T-cell (primary cell): ENCODE measurements at places on chromosomes 4 and X.

- peak; percentile 8 for DNase-seq
These were observed 762 bp downstream of the PIGA start for GRCh38 chrX:15334561-15334960.

GRCh38 chrX:124208660-124209059 lies 123.8 kb upstream of the TEX13D start:
- no peak for DNase-seq

- no peak for DNase-seq
These were observed 136.8 kb downstream of the KLF8 start for GRCh38 chrX:56368962-56369361.

DNA sequence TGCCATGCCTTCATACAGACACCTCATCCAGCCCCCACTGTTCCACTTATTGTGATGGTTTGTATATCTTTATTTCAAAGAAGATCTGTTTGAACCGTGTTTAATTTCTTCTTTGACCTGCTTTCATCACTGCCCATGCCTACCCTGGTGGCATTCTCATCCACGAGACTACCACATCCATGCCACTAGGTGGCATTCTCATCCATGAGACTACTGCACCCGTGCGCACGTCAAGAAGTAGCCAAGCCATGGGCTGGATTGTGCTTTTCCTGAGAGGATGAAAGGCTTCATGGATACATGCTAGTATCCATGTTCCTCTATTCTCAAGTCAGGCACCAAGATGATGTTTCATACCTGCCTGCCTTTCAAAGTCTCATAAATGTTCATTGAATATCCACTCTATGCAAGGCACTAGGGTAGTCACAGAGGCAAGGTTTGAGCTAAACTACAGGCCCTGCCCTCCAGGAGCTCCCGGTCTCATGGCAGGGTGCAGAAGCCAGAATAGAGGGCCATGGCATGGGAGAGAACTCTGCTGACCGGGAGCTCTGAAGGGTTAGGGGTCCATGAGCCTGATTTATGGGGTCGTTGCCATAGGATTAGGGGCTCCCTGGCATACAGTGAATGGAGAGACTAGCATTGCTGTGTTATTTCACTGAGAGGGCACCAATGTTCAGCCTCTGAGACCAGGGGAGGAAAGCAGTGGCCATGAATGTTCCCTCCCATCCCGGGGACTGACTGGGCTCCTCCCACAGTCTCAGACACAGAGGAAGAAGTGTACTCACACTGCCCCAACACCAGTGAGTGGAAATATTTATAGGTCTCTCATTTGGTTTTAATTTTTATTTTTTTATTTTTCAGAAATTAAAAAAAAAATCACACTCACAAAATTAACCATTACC lies 24.8 kb upstream of the EOLA2 start:
- DNase-seq = no peak

DNA sequence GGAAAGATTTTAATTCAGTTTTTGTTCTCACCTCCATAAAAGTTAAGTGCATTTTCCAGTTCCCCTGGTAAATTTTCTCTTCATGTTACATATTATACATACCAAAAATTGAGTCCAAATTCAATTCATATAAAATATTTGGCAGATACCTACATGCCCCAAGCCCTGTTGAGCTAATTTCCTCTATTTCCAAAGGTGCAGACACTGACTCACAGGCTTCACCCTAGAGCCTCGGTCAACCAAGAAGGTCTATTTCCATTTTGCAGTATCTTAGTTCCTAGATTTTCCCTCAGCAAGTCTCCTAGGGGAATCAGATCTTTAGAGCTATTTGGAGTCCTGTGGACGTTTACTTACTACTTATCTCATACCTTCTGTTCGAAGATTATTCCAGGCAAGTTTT lies 174.4 kb downstream of the TSPAN5 start:
- no peak for DNase-seq

- DNase-seq = no peak
These were observed 311.7 kb upstream of the TAPT1 start for GRCh38 chr4:16537926-16538325.

DNA sequence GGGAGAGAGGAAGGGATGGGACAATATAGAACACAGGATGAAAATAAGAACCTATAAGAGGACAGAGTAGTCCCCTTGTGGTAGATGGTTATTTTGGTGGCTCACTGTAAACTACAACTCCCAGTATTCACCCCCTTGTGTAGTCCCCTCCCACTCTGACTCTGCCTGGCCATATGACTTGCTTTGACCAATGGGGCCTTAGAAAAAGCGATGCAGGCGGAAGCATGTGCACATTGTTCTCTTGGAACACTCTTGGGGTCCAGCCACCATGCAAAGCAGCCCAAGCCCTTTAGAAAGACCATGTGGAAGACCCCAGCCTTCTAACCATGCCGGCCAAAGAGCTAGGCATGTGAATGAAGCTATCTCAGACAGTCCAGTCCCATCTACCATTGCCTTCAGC lies 415.0 kb downstream of the BCOR start:
- no peak for DNase-seq

DNA sequence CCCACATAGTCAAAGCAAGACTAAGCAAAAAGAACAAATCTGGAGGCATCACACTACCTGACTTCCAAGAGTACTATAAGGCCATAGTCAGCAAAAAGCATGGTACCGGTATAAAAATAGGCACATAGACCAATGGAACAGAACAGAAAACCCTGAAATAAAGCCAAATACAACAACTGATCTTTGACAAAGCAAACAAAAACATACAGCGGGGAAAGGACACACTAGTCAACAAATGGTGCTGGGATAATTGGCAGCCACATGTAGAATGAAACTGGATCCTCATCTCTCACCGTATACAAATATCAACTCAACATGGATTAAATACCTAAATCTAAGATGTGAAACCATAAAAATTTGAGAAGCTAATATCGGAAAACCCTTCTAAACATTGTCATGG lies 819.3 kb upstream of the FRG1 start:
- DNase-seq = no peak

GRCh38 chr4:127782275-127783025 lies at the start of gene HSPA4L:
Gene HSPA4L (plus strand): TSS chr4:127782322. CDS start chr4:127782551, 229 bp downstream.
- DNase-seq = peak; percentile 24

- no peak for DNase-seq
These were observed 53.0 kb downstream of the HAND2 start for GRCh38 chr4:173477016-173477415.

DNA sequence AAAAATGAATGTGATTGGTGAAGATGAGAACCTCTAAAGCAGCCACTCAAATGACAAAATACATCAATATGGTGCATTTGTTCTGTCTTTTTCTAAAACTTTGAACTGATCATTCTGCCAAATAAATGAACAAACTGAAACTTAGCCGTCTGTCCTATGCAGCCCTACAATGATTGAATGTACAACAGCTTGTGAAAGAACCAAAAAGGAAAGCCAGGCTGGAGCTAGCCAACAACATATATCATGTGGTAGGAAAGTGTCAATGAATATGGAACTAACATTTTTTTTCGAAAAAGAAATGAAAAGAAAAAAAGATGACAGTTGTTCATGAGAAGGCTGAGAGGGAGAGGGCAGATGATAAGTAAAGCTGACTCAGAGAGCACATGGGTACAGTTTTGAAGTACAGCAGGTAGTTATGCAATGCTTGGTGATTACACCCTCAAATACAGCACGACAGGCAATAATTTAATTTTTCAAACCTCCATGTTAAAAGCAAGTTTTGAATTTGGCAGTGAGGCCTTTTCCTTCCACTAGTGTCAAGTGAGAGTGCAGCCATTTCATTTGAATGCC lies 21.2 kb upstream of the SLC7A11 start:
- DNase-seq = no peak

GRCh38 chr4:162959046-162959445 lies 207.6 kb downstream of the NAF1 start:
- no peak for DNase-seq

- no peak for DNase-seq
These were observed 177.9 kb downstream of the TSPAN5 start for GRCh38 chr4:98480535-98480934.

DNA sequence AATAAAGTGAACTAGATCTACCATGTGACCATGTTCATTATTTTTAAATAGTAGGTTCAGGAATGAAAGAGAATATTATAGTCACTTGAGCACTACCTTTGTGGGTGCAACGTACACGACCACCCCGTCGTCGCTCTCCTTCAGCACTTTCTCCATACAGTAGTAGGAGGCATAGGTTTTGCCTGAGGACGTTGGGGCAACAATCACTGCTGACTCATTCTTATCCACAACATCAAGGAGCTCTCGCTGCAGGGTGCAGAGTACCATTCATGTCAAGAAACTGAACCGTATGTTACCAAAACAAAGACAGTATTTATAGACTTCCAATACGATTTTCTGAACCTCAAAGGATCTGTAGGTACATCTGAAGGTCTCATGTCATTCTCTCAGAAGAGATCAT lies 44.7 kb downstream of the DDX60 start:
- DNase-seq = no peak

DNA sequence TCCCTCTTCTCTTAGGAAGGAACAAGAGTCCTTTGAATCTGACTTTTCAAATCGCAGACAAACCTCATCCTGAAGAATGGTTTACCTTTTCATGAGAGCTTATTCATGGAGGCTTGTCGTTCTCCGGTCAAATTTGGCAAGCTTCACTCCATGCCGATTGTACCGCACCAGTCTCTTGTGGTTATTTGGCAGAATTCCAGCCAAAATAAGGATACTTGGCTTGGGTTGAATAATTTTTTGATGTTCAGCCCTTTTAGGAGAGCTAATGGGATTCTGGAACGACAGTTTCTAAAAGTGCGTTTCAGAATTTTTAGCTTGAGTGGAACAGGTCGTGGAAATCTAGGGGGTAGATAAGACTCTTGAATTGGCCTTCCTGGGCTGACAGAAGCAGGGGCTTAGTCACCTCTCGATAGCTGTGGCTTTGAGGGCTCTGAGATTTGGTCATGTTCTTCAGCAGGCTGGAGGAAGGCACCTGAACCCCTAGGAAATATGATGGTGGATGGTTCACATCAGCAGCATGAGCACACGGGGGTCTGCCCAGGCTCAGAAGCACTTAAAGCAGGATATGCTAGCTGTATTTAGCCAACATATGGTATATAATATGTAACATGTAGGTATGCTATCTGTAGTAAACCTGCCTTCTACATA lies 1.5 kb downstream of the KLHL2 start:
- DNase-seq = no peak

- no peak for DNase-seq
These were observed 71.4 kb downstream of the RTL5 start for GRCh38 chrX:72060196-72060920.

- no peak for DNase-seq
These were observed 45.1 kb upstream of the LAMP2 start for GRCh38 chrX:120514236-120514635.
